Stimulated activated CD4-positive, alpha-beta T cell treated with anti-CD3 and anti-CD28 coated beads, Interleukin-1b, Interleukin-23, amount 100 ng/mL, for 1 hour (primary cell): ENCODE measurements at places on chromosomes 12 and 14.

- no peak for DNase-seq
These were observed 7.9 kb downstream of the DYNC1H1 start for GRCh38 chr14:101972126-101972866.

DNA sequence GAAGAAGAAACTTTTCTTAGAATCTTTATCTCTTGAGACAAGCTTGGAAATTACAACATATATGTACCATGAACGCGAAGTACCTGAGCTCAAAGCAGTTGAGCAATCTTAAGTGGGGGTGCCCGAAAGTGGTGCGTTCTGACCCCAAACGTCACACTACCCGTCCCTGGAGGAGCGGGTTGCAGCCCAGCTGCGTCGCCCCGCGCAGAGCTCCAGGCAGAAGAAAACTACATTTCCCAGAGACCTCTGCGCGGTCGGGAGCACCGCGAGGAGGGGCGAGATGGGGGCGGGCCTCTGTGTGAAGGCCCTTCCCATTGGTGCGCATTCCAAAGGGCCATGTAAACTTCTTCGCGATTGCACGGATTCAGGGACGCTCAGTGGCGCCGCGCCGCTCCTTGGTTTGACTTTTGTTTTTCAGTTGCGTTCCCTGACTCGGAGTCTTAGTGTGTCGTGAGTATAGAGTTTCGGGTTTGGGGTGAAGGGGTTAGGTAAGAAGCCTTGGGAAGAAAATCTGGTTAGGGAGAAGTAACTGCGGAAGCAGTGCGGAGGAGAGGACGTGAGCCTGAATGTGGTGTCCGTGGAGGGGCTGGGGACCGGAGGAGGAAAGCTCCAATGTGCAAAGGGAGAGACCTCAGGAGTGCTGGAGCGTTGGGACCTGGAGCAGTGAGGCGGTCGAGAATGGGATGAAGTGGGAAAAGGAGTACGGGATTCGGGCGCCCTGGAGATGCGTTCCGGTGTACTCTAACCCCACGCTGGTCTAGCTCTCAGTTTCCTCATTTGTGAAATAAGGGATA is at the start of gene CCDC77:
TSS of gene CCDC77 (plus strand) at position 410 of the 794 bp plus-strand sequence. CDS start 7,740 bp downstream, outside the sequence.
- peak; percentile 88 for DNase-seq

DNA sequence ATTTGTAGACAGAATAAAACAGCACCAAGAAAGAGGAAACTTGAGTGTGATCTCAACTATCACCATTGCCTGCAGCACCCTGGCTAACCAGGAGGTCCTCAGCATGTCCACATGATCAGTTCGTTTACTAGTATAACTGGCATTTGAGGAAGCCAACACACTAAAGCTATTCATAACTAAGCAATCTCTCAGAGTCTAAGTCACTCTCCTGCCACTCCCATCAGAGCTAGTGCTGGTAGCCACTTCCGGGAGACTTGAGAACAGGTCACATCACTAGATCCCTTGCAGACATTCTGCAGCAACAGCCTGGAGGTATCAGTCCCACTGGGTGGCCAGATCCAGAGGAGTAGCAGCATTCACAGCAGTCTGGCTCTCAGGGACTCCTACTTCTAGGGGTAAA is 352.9 kb upstream of the OR4E1 start:
- DNase-seq, result no peak

DNA sequence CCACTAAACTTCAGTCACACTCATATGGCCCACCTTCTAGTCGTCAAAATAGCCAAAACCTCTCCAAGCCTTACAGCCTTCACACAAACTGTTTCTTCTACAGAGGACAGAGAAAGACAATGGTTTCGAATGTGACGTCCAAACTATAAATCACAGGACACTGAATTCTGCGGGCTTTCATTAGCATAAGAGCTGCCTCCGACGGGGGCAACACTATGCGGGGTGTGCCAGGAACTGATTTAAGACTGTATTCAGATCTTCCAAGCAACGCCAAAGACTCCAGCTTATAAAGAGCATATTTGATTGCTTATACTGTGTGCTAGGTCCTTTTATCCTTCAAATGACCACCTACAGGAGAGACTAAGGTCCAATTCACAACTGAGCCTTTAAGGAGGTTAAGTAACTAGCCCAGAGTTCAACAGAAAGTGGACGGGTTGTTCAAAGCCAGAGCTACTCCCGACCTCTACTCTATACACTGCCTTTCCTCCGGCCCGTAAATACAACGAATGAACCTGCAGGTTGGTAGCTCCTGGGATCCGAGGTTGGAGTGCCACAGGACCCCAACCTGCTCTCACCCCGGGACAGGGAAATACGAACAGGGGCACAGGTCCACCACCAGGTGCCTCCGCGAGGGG is 575 bp downstream of the L2HGDH start:
- no peak for DNase-seq

DNA sequence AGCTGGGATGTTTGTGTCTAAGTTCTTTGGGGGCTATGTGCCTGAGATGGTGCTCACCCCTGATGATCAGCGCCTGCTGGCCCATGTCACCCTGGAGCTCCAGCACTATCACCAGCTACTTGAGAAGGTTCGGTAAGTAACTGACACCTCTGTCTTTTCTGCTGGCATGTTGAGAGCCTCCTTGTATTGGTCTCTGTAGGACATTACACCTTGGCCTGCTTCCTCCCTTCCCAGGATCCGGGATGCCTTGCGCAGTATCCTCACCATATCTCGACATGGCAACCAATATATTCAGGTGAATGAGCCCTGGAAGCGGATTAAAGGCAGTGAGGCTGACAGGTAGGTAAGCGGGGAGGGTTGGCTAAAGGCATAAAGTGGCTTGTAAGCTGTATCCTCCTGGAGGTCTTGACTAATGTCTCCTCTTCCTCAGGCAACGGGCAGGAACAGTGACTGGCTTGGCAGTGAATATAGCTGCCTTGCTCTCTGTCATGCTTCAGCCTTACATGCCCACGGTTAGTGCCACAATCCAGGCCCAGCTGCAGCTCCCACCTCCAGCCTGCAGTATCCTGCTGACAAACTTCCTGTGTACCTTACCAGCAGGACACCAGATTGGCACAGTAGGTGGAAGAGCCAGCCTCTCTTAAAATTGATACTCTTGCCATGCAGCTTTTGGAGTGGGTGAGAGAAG is 5.5 kb downstream of the DDIT3 start:
- DNase-seq, result no peak

DNA sequence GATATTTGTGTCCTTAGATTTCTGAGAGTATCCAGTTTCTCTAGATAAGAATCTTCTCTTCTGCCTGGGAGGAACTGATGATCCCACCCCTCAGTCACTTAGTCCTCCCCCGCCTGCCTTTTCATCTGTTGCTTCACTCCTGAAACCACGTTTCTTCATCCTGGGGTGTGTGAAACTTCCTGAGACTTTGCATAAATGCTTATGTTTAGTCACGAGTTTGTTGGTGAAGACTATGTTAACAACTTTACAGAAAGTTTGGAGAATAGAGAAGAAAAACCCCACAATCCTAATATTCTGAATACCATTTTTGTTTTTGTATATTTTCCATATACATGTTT is 33.2 kb downstream of the MARK3 start:
- DNase-seq, result no peak

GRCh38 chr14:83842547-83842946 is 1687.4 kb upstream of the FLRT2 start:
- no peak for DNase-seq

- DNase-seq, result no peak
These were observed 32.0 kb upstream of the WNK1 start for GRCh38 chr12:720231-720941.

DNA sequence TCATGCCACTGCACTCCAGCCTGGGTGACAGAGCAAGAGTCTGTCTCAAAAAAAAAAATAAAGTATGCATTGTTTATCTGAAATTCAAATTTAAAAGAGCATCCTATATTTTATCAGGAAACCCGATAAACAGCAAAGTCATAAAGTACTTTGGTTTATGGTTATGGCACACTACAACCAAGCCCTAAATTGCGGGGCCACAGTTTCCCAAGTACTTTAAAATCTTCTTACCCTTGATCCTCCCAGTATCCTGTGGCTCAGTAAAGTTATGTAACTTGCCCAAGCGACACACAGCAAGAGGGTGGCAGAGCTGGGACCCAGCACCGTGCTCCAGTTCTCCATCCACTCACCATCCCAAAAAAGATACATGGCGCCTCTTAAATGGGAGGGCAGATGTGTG is 35.2 kb downstream of the KSR2 start:
- no peak for DNase-seq

DNA sequence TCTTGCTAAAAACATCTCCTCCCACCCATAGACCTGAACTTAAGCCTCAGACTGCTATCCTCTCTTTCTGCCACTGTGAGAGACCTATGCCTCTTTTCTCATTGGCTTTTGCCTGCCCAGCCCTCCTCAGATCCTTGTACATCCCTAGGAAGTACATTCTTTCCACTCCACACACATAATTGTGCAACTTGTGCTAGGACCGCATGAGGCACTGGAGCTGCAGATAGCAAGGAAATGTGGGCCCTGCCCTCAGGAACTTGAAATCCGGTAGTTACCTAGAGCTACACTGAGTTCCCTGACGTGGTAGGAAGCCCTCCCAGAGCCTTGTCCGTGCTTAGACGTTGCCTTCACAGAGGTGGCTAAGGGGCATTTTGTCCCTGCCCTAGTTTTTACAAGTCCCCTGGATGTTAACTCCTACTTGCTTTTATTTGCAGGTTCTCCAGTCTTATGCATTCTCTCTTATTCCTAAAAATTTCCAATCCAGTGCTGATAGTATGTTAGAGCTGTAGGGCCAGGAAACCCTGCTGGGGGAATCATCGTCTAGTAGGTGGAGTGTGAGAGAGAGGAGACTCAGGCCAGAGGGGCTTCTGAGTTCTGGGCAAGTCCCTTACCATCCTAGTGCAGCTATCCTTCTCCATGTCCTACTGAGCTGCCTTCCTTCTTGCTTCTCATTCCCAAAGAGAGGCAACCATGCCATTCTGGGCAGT is 41.3 kb downstream of the NTF3 start:
- DNase-seq, result no peak

DNA sequence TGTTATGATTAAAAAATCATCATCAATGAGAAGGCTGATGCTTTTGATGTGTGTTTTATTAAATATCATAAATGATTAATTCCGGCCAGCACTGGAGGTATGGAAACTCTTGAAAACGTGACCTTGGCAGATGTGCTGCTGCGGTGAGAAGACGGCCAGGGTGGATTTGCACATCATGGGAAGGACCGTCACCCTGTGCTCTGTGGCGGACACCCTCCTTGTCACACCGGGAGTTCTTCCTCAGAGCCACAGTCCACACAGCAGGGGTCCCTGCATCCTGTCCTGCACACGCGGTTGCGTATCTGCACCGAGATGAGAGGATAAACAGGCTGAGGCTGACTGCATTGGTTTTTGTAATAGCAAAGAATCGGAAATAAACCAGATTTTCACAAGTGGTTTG is 33.5 kb downstream of the FZD10 start:
- DNase-seq, result no peak

DNA sequence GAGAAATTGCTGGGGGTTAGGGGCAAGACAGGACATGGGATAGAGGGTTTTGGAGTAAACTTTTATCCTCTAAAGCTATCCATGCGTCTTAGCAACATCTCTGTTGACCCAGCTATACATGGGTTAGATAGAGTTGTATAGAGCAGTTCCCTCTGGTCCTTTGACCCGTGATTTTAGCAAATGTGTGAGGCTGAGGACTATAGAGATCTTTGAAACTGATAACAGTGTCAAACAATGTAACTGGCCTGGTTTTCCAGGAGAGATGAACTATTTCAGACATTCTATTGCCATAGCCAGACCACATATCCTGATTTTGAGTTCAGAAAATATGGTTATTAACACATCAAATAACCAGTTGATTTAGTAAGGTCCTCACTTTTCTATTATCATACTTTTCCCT is 60.4 kb downstream of the B4GALNT3 start:
- no peak for DNase-seq

- no peak for DNase-seq
These were observed 17.1 kb downstream of the KIF26A start for GRCh38 chr14:104155513-104155912.

GRCh38 chr12:50344245-50344644 is 52.2 kb downstream of the FAM186A start:
- DNase-seq, result no peak

DNA sequence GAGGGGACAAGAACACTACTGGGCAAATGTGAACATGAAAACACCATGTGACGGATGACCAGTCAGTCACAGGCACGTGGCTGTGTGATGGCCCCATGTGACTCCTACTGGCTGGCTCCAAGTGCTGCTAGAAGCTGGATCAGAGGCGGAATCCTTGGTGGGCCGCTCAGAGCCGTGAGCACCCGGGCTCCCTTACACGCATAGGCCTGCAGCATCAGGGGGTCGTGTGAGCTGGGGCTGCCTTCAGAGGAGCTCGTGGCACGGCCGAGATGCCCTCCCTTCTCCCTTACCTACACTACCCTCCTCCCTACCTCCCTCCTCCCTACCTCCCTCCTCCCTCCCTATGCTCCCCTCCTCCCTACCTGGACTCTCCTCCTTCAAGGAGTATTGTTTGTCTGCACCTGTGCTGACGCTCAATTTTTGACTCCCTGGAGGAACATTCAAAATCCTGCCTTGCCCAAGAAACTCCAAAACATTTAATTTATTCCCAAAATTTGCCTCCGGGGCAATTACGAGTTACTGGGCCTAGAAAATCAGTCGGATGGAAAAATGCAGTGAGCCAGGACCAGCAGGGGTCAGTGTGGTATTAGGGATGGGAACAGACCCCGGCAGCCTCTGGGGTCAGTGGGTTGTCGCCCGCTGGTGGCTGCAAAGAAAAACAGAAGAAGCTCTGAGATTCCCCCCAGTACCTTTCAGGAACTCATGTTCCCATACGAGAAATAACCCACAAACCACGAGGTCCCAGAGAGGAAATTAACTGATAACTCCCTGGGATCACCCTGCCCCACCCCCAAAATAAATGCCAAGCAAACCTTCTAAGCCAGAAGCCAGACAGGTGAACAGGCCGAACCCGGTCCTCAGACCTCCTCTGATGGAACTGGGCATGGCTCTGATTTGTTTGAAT is 61.3 kb downstream of the C14orf132 start:
- DNase-seq, result peak; percentile 53

GRCh38 chr12:118044075-118044474 is 16.9 kb downstream of the WSB2 start:
- DNase-seq, result no peak

GRCh38 chr12:25135531-25136154 is 59.3 kb downstream of the DNAI7 start:
- no peak for DNase-seq

DNA sequence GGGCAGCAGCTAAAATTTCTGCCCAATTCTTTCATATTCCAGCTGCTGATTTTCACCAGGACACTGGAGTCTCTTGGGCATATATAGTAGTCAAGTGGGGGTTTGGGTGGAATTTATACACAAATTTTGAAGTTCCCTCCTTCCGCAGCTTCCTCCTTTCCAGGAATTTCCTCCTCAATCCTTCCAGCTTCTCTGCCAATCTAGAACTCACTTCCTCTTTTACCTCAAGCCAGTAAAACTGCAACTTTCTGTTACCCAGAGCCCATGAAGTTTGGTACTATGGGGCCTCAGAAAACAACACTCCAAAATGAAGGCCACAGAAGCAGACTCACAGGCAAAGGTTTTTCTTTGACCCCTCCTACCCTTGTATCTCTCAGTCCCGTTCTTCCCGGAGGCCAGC is 51.7 kb upstream of the G2E3 start:
- no peak for DNase-seq

- no peak for DNase-seq
These were observed 8.8 kb downstream of the BCL7A start for GRCh38 chr12:122030424-122031035.
